Activated T-cell treated with anti-CD3 and anti-CD28 coated beads for 24 hours (primary cell): ENCODE measurements at places on chromosomes 1 and 21.

DNA sequence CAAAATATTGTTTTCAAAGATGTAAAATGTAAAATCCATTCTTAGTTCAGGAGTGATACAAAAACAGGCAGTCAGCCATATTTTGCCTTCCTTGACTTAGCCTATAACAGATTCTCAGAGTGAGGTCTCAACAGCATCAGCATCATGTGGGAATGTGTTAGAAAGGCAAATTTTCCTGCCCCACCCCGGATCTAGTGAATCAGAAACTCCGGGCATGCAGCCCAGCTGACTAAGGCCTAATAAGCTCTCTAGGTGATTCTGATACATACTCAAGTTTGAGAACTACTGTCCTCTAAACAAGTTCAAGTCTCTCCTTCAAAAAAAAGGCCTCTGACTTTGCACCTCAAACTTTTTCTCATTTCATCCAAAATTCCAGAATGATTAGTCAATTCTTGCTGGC, 46.9 kb upstream of the PRRC2C start:
- DNase-seq: no peak

GRCh38 chr21:43024439-43025136, 50.2 kb downstream of the PKNOX1 start:
- DNase-seq: no peak

- DNase-seq: no peak
These were observed 1.1 kb upstream of the UAP1 start for GRCh38 chr1:162560303-162561036.

GRCh38 chr1:111455642-111456031, 6.4 kb downstream of the ATP5PB start:
- DNase-seq: no peak

DNA sequence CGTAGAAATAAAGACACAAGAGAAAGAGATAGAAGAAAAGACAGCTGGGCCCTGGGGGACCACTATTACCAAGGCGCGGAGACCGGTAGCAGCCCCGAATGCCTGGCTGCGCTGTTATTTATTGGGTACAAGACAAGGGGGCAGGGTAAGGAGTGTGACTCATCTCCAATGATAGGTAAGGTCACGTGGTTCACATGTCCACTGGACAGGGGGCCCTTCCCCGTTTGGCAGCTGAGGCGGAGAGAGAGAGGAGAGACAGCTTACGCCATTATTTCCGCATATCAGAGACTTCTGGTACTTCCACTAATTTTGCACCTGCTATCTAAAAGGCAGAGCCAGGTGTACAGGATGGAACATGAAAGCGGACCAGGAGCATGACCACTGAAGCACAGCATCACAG, 4.1 kb upstream of the TPRG1L start:
- DNase-seq: no peak

- DNase-seq: no peak
These were observed 29.2 kb downstream of the VASH2 start for GRCh38 chr1:212979340-212980122.

GRCh38 chr1:94258873-94259331, 21.5 kb upstream of the ARHGAP29 start:
- DNase-seq: no peak

DNA sequence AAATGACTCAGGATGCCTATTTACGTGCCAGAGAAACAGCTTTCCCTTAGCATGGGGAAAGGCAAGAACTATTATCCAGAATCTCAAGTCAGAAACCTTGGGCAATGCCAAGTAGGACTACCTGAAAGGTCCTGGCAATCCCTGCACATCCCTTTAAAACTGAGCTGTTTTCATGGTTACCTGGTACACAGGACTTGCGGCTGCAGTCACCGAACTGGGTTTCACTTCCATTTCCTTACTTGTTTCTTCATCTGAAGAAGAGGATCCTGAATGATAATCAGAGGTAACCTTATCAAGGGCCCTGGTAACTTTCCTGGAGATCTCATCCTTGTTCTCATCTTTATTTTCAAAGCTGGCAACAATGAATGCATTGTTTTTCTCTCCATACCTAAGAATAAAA, 14.3 kb downstream of the BTG3 start:
- DNase-seq: no peak

- DNase-seq: no peak
These were observed 155.0 kb upstream of the BEND5 start for GRCh38 chr1:48931506-48932192.

DNA sequence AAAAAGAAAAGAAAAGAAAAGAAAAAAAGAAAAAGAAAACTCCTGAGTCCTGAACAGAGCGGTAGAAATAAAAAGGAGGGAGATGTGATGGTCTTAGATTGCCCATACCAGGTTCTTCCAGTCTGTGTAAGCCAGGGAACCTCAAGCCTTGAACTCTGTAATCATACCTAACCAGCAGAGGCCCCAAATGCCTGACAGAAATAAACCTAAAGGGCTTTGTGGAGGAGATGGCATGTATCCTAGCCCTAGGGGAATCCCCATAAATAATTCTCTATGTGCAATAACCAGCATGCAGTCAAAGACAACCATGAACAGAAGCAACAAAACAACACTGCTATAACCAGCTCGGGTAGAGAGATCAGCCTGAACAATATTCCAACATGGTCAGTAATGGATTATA, 40.4 kb downstream of the USP48 start:
- no peak for DNase-seq
